ENCODE measurements at places on chromosomes 16 and 17.

GRCh38 chr17:28385037-28385400, 13.5 kb downstream of the SARM1 start:
- peak; percentile 61 for DNase-seq

- DNase-seq = no peak
These were observed 38.5 kb downstream of the ERCC4 start for GRCh38 chr16:13958474-13958873.

GRCh38 chr16:69833357-69834282, 71.5 kb downstream of the WWP2 start:
- DNase-seq = no peak

DNA sequence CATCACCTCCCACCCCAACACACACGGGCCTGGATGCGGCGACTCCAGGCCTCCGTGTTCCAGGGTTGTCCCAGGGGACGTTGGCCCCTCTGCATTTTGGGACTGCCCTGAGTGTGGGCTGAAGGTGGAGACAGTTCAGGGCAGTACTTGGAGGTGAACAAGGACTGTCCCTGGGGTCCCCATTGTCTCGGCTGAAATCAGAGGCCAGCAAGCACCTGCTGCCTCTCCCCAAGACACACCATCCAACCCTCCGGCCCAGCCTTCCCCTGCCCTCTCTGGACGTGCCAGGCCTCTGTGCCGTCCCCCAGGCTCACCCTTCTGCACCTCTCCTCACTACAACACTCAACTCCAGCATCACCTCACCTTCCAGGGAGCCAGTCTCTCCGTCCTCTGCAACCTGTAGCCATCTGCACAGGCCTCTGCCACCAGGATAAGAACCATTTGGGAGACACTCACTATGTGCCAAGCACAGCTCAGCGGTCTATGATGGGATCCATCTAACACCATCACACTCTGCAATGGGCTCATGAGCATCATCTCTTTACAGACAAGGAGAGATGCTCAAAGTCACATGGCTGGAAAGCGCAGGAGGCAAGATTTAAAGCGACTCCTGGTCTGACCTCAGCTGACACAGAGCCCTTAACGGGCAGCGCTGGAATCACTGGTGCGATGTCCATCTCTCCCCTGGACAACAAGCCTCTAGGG, 104.5 kb upstream of the SEC14L1 start:
- no peak for DNase-seq

GRCh38 chr16:6993544-6993943, 339.1 kb upstream of the RBFOX1 start:
- no peak for DNase-seq

DNA sequence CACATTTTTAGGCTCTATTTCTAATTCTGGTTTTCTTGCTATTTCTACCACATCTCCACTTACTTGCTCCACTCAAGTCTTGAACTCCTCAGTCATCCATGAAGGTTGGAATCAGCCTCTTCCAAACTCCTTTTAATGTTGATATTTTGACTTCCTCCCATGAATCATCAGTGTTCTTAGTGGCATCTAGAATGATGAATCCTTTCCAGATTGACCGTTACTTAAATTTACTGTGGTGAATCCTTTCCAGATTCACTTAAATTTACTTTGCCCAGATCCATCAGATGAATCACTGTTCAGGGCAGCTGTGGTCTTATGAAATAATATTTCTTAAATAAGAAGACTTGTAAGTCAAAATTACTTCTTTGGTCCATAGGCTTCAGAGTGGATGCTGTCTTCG, 32.4 kb downstream of the CLTC start:
- DNase-seq = no peak

DNA sequence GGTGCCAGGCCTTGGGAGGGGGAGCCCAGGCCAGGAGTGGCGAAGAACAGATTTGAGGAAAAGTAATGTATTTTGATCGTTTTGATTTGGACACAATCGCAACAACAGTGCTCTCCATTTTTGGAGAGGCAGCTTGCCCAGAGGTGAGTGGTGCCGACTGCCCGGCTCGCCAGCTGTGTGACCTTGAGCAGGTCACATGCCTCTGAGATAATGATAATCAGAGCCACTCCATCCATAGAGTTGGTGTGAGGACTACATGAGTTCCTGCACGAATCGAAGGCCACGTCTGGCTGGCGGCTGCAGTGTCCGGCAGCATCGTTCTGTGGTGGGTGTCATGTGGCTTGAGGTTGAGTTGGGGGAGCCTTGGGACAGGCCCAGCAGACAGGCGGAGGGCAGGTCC, 20.7 kb downstream of the LLGL2 start:
- DNase-seq = no peak

DNA sequence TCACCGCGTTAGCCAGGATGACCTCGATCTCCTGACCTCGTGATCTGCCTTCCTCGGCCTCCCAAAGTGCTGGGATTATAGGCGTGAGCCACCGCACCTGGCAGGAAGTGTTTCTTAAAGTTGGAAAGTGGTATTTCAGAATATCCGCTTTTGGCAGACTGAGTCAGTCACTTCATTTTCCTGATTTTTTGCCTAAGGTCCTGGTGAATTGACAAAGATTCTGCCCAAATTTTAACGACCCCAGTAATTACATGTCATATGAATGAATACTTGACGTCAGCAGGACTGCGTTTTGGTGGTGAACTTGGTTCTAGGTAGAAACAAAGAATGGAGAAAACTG, 4.5 kb upstream of the BRCA1 start:
- DNase-seq = no peak

- no peak for DNase-seq
These were observed 10.9 kb downstream of the CDRT4 start for GRCh38 chr17:15456496-15456895.

DNA sequence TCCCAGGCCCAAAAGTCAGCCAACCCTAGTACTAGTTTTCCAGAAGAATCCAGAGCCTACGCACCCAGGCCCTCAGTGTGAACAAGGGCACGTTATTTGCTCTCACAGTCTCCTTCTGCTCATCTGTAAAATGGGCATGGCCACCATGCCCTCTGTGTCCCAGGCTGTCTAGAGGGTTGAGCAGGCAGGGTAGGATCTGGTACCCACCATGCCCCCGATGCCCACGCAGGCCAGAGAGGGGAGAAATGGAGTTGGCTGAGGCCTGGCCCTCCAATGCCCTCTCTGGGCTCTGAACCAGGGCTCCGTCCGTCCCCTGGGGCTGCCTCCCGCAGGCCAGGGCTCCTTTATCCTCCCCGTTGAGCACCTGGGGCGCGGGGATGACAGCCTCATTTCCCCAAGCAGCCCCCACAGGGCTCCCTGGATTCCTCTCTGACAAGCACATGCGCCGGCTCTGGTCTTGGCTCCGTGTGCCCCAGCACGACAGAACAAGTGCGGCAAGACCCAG, 9.1 kb upstream of the BAHCC1 start:
- no peak for DNase-seq

DNA sequence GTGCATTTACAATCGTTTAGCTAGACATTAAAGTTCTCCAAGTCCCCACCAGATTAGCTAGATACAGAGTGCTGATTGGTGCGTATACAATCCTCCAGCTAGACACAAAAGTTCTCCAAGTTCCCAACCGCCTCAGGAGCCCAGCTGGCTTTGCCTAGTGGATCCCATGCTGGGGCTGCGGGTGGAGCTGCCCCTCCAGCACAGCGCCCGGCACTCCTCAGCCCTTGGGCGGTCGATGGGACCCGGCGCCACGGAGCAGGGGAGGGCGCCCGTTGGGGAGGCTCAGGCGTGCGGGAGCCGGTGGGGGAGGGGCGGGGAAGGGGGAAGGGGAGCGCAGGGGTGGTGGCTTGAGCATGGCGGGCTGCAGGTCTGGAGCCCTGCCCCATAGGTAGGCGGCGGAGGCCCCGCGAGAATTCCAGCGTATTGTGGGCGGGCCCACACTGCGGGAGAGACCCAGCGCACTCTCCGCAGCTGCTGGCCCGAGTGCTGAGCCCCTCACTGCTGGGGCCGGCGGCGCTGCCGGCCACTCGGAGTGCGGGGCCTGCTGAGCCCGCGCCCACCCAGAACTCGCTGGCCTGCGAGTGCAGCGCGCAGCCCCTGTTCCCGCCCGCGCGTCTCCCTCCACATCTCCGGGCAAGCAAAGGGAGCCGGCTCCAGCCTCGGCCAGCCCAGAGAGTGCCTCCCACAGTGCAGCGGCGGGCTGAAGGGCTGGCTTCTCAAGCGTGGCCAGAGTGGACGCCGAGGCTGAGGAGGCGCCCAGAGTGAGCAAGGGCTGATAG, 907.5 kb downstream of the CDH8 start:
- DNase-seq = no peak

GRCh38 chr17:48552466-48553189, 7.7 kb upstream of the HOXB2 start:
- no peak for DNase-seq

GRCh38 chr16:69393898-69394849, 8.4 kb upstream of the TERF2 start:
- no peak for DNase-seq

DNA sequence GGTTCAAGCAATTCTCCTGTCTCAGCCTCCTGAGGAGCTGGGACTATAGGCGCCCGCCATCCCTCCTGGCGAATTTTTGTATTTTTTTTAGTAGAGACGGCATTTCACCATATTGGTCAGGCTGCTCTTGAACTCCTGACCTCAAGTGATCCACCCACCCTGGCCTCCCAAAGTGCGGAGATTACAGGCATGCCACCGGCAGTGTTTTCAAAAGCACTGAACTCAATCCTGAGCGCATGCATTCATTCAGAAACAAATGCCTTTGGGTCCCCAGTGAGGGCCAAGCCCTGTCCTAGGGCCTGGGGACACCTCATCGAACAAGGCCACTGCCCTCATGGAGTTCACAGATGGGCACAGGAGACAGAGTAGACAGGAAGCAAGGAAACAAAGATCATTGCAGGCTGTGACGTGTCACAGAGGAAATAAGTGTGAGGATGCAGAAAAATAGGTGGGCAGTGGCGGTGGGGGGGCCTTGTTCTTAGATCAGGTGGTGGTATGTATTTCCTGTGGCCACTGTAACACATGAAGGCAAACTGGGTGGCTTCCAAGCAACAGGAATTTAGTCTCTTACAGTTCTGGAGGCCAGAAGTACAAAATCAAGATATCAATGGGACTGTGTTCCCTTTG, 12.5 kb downstream of the TMEM114 start:
- DNase-seq = no peak

DNA sequence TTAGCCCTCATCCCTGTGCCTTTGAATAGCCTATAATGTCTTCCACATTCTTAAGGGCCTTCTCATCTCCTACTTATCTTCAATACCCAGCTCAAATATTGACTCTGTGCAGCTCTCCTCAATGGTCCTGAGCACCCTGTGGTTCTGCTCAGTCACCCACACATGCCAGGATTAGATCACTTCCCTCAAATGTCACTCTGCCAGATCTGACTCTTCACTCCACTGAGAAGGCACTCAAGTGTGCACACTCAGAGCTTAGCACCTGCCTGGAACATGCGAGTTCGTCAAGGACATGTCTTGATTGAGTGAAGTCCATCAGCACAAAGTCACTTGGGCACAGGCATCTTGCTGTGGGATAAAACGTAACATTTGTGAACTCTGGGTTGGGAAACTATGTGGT, 404.8 kb downstream of the CDH13 start:
- DNase-seq = no peak

- no peak for DNase-seq
These were observed 112.0 kb downstream of the LITAF start for GRCh38 chr16:11474617-11475291.

DNA sequence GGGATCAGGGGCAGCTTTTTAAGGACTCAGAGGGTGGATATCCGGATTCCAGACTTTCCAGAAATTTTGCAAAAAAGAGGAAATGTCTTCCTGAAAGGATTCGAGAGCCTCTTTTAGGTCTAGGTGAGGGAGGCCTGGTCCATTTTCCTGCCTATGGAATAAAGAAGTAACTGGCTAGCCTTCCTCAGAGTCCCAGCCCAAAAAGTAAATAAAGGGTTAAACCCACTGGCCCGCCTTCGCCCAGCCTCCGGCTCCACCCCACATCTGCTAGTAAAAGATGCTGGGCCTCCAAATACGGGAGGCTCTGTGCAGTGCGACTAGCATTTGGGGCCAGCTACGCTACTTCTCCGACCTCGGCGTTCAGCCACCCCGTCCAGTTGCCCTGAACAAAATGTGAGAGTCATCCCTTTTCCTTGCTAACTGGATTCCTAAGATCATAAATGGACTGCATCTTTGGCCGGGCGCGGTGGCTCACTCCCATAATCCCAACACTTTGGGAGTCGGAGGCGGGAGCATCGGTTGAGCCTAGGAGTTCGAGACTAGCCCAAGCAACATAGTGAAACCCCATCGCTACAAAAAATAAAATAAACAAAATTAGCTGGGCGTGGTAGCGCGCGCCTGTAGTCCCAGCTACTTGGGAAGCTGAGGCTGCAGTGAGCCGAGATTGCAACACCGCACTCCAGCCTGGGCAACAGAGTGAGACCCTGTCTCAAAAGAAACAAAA, 824 bp upstream of the MPP2 start:
- peak; percentile 55 for DNase-seq

GRCh38 chr17:77422104-77422747, 281.5 kb downstream of the SEC14L1 start:
- no peak for DNase-seq

Measured in Calu3 (cell line).